ENCODE measurements at places on chromosomes 2 and 18. TPM values are rescaled to one million over a fixed set of nuclear protein-coding genes. Genes with fewer than 3 reads are reported as not detected.

Gene RNF144A
- 2.5 TPM for total RNA-seq

Gene ZEB2
- 30.3 TPM for total RNA-seq

Gene DSC1
- total RNA-seq, result not detected

Gene CRYGC
- not detected for total RNA-seq

Gene AAMP
- 199 TPM for total RNA-seq

Gene SLC11A1
- not detected for total RNA-seq

Gene FBXO41
- 0.56 TPM for total RNA-seq

Gene REG1B
- not detected for total RNA-seq

Gene PPP3R1
- 25.3 TPM for total RNA-seq

Gene SLC5A7
- total RNA-seq, result not detected

Gene IL36G
- not detected for total RNA-seq

Gene GALNT14
- total RNA-seq, result not detected

Gene PIK3C3
- total RNA-seq, result 43.0 TPM

Gene MAPK4
- total RNA-seq, result not detected

Gene DNPEP
- total RNA-seq, result 50.0 TPM

Gene IL18RAP
- not detected for total RNA-seq

Gene CD207
- not detected for total RNA-seq

Gene HOXD4
- total RNA-seq, result not detected

Gene SCYGR4
- total RNA-seq, result not detected

Gene HNMT
- 11.3 TPM for total RNA-seq

Gene TOGARAM2
- not detected for total RNA-seq

Gene NOSTRIN
- 0.07 TPM for total RNA-seq

Gene MC5R
- not detected for total RNA-seq

Data from pulmonary artery endothelial cell (primary cell).